ENCODE measurements at places on chromosomes 16 and 17.

DNA sequence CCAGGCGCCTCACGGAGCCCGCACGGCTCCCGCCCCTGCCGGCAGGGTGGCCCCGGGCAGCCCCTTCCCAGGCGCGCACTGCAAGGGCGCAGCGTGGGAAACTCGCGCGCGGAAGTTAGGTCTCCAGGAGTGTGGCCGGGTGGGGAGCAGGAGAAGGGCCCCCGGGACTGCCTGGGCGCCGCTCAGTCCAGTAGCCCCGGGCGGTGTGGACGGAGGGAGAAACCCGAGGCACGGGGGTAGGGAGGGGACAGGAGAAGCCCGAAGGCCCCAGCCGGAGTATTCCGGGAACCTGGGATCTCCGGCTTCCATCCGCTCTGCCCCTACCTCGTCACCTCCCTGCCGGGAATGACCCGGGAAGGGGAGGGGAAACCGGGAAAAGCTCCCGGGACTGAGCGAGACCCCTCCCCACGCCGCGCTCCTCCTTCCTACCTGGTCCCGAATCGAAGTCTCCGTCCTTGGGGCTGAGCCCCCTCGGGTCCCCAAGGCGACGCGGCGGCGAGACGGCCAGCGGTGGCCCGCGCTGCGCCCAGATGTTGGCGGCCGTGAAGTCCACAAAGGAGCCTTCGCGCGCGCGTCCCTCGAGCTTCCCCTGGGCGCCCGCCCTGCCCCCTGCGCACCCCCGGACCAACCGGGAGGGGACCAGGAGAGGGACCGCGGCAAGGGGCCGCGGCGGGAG is 418 bp downstream of the SOCS3 start:
- DNase-seq, result no peak

DNA sequence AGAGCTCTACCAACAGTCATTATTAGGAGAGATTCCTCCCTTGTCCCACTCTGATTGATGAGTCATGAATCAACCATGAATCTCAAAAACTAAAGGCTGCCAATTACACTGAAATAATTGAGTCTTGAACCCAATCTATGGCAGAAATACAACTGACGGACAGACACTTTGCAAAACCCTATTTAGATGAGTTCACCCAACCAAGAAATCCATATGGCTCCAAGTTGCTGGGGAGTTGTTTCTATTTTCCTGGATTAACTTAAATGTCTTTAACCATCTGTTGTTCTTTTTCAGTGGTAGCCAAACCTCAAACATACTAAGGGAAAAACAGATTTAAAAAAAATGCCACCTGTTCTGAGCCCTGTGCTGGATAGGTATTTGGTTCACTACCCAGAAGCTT is 151.0 kb downstream of the SHISA9 start:
- no peak for DNase-seq

DNA sequence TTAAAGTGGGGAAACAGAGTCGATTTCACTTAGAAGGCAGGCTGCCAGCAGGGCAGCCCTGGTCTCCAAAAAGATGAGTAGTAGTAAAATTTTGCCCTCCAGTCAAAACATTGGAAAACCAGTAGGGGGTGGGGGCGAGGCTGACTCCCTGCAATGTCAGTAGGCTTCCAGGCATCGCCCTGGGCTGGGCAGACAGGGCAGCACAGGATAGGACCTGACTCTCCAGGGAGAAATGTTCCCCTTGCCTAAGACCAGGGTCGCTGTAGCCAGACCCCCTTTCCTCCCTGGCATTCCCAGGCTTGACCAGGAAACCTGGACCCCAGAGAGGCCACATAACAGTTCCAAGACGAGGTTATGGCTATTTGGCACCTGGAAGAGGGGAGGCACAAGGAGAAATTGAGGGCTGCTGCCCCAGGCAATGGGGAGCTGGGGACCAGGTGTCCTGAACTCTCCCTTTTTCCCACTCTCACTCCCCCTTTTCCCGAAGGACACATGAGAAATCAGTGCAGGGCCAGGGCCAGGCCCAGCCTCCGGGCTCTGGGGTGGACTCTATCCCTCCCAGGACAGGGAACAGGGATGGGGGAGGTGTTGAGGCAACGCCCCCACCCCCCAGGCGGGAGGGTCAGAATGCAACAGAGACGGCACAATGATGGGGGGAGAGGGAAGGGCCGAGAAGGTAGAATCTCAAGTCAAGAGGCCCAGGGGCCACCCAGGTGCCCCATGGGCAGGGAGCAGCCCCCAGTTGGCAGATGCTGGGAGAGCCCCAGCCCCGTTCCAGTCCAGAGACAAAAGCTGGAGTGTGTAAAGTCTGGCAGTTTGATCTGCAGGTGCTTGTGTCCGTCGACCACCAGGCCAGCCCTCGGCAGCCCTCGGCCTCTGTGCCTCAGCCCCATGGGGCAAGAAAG is 4.5 kb upstream of the SAMD14 start:
- DNase-seq, result no peak

- DNase-seq, result no peak
Measured at GRCh38 chr17:29643817-29644160, 21.1 kb upstream of the CORO6 start.

DNA sequence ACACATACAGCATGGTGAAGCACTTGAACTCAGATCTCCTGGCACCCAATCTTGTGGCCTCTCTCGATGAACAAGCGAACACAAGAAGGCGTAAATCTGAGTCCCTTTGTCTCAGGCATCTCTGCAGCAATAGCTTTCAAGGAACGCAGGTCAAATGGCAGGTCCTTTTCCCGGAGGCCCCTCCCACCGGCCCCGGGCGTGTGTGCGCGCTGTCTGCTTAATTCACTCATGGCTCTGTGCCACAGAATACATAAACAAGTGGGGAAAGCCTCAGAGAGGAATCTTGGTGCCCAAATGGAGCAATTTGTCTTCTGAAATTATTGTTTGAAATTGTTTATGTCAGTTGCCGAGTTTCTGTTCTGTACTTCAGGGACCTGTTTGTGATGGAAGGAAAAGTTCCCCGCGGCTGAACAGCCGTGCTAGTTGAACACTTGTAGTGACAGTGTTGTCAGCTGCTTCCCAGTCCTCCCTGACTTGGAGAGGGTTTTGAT is 14.8 kb downstream of the MYOCD start:
- DNase-seq, result no peak

- DNase-seq, result peak; percentile 86
Measured at GRCh38 chr17:44350733-44351226, 5.7 kb downstream of the GRN start.

GRCh38 chr17:28703552-28704218 is 8.0 kb downstream of the PROCA1 start:
- DNase-seq, result no peak

- DNase-seq, result no peak
Measured at GRCh38 chr17:8359769-8360168, 16.7 kb downstream of the KRABD2 start.

GRCh38 chr16:56356276-56357240 is 68.8 kb downstream of the AMFR start:
- peak; percentile 75 for DNase-seq

GRCh38 chr17:38632334-38632733 is 26.6 kb upstream of the SRCIN1 start:
- no peak for DNase-seq

GRCh38 chr17:10186771-10187410 is 11.5 kb downstream of the GAS7 start:
- DNase-seq, result no peak

All from activated T-cell treated with anti-CD3 and anti-CD28 coated beads, Interleukin-2, amount 50 U/mL, for 48 hours (primary cell).